ENCODE measurements at places on chromosomes 5 and 9. TPM values are rescaled to one million over a fixed set of nuclear protein-coding genes. Genes with fewer than 3 reads are reported as not detected.

C5orf52 gene
- polyA plus RNA-seq: not detected

PFN3 gene
- not detected for polyA plus RNA-seq

THG1L gene
- polyA plus RNA-seq: 6.3 TPM

PNPLA7 gene
- 1.9 TPM for polyA plus RNA-seq

SPATA31E1 gene
- not detected for polyA plus RNA-seq

CD72 gene
- 0.91 TPM for polyA plus RNA-seq

SPAAR gene
- polyA plus RNA-seq: not detected

NACC2 gene
- 1.0 TPM for polyA plus RNA-seq

ANKRD20A1 gene
- not detected for polyA plus RNA-seq

CORO2A gene
- 5.2 TPM for polyA plus RNA-seq

PCDHB16 gene
- not detected for polyA plus RNA-seq

MYMK gene
- polyA plus RNA-seq: not detected
